ENCODE measurements at places on chromosomes 12 and 14.

- DNase-seq: no peak
Observed at GRCh38 chr14:68182492-68182891, 362.9 kb downstream of the RAD51B start.

DNA sequence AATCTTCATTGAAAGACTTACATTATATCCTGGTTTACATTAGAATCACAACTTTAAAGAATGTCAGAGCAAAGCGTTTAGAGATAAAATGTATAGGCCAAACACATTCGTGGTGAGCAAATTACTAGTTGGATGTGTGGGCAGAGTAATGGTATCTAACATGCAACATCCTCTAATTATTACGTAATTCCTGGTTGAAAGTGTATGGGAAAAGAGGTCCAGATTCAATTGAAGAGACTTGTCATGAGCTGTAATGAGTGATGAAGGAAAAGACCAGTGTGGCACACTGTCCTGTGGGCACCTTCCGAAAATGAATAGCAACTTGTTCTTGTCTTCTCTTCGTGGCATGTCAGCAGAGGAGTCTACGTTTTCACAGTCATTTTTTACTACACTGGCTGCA is 192.8 kb downstream of the LRIG3 start:
- DNase-seq: no peak

DNA sequence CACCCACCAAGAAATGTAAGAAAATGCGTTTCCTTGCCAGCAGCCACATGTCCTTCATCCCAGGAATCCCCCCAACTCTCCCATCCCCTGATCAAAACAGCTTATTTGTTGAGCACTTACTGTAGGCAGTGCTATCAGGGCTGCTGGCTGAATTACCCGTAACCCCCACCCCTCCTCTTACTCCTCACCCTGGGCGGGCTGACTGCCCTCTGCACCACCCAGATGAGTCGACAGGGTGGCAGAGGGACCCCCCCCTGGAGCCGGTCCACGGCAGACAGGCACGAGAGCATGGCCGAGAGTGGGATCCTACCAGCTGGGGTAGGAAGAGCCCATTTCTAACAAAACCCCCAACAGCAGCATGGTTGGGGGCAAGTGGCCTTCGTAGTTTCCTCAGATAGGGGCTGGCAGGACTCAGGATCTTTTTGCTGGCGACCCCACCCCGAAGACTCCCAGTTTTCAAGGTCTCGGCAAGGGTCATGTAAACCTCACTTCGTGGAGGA is 1.1 kb upstream of the RHOF start:
- DNase-seq: no peak

DNA sequence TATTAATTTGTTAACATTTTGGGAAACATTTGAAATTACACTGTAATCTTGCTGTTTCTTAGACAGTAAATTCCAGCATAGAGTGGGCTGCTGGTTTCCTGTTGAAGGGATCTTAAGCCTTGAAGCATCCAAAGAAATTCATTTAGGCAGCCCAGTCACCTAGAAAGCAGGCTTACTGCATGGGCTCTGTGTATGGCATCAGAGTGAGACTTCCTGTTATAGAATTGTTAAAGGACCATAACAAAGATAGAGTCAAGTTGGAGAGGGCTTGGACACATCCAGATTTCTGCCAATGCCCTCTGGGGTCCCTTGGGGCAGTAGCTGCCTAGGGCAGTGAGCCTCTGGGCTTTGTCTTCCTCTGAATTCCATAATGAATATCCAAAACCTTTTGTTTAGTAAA is 149.2 kb downstream of the DYRK2 start:
- DNase-seq: no peak

DNA sequence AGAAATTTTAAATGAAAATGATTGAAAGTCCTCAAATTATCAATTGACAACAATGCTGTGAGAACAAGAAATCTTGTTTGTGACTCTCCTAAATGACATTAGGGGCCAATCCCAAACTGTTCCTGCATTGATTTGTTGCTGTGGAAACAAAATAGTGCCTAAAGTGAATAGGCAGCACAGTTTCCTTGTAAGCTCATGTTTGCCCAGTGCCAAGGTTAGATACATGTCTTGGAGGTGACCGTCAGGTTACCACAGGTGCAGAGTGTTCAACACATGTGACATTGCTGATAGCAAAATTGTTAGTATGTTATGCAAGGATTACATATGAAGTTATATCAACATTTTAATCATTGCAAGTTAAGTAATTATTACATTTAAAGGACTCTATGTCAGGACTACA is 292.6 kb downstream of the ACSS3 start:
- DNase-seq: no peak

GRCh38 chr14:102954081-102954789 is 31.8 kb downstream of the AMN start:
- no peak for DNase-seq

DNA sequence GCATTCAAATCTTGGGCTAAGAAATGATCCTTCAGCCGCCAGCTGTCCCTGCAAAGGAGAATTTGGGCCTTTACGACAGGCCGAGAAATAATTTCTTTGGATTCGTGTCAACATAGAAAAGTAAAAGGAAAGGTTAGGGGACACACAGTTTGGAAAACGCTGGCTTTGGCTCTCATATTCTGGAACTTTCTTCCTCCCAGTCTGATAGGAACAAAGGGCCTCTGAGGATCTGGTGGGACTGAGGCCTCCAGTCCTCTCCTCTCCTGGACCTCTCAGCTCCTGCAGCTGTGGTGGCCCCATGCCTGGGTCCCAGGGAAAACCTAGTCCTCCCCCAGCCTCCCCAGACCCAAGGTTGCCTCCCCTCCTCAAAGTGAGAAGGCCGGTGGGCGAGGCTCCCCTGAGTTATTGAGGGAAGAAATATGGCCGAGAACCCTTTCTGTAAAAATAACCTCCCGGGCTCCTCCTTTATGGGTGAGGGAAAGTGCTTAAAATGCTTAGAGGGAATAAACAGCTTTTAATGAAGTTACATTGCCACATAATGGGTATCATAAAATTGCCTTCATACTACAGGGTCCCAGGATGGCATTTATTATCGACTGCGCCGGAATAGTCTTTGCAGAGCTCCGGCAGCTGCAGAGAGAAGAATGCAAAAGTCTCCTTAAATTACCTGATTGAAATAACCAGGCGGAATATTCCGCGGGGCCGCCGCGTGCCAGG is 188.3 kb downstream of the PHETA1 start:
- no peak for DNase-seq

GRCh38 chr12:51600721-51601120 is 9.7 kb downstream of the SCN8A start:
- DNase-seq: no peak

- no peak for DNase-seq
Observed at GRCh38 chr14:30355431-30355913, 203.5 kb upstream of the G2E3 start.

- no peak for DNase-seq
Observed at GRCh38 chr14:35004839-35005238, 22.0 kb downstream of the SRP54 start.

DNA sequence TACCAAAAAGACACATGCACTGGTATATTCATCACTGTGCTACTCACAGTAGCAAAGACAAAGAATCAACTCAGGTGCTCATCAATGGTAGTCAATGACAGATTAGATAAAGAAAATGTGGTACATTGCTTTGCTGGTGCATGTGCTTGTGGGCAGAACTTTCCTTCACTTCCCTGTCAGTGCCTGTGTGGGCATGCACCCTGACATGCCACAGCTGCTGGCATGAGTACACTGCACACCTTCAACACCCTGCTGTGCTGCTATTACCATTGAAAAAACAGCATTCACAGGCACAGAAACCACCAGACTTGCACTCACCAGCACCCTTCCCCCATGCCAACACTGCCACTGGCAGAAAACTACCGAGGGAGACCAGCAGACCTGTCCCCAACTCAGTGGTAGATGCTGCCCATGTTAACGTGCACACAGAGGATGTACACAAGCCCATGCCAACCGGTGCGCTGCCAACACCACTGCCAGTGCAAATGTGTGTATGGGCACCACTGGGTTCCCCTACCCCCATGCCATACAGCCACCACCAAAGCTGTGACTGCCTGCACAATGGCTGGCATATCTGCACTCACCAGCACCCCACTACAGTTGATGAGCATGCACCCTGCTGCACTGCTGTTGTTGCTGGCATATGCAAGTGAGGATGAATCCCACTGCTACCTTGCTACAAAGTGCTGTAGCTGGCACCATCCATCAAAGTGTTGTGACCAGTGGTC is 57.4 kb downstream of the APOBEC1 start:
- DNase-seq: no peak

- DNase-seq: no peak
Observed at GRCh38 chr12:5192726-5193125, 149.0 kb downstream of the KCNA5 start.

GRCh38 chr12:123329799-123330198 is 34.8 kb downstream of the SBNO1 start:
- no peak for DNase-seq

DNA sequence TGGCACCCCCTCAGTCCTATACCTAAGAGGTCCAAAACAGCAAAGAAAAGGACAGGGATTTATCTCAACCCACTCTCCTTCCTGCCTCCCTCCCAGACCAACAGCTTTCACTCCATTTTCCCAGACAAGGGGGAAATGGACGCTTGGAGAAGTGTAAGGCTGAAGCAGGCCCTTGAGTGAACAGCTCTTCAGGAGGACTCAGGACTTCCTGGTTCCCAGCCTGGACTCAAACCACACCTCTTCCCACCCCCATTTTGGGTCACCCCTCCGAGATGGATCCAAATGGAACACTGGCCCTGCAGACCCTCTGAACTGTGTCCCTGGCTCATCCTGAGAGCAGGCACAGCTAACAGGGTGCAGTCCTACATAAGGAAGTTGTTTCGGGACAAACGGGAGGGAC is 2.7 kb downstream of the KMT2D start:
- no peak for DNase-seq

GRCh38 chr12:85041395-85041794 is 5.2 kb downstream of the LRRIQ1 start:
- DNase-seq: no peak

DNA sequence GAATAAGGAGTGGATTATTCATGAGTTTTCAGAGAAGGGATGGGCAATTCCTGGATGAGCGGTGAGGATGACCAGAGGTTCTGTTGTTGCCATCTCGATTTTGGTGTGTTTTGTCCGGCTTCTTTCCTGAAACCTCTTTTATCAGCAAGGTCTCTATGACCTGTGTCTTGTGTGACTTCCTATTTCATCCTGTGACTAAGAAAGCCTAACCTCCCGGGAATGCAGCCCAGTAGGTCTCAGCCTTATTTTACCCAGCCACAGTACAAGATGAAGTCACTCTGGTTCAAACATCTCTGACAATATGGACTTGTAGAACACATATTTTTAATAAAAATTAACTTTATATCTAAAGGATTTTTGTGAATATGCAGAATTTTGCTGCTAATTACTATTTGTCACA is 716.4 kb downstream of the FSCB start:
- no peak for DNase-seq

DNA sequence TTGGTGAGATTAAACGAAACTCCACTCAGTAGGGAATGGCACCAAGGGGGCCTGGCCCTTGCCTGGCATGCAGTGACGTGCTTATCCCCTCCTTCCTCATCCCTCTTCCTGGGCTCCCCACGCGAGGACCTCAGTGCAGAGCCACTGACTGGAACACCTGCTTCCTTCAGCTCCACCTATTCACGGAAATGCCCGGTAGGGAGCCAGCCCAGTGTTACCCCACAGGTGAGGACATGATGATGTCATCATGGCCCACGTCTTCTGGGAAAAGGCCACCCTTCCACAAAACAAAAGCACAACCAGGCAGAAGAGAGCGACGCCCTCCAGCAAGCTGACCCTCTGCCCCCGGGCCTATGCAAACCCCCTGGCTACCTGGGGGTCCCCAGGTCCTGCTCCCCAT is 42.1 kb downstream of the CCDC85C start:
- DNase-seq: no peak

GRCh38 chr12:30928356-30929244 is 2.1 kb downstream of the TSPAN11 start:
- no peak for DNase-seq

- DNase-seq: peak; percentile 24
Observed at GRCh38 chr12:84842406-84843013, 70.1 kb downstream of the SLC6A15 start.
